ENCODE measurements at places on chromosomes 2 and 18. TPM values are rescaled to one million over a fixed set of nuclear protein-coding genes. Genes with fewer than 3 reads are reported as not detected.
A peak's percentile ranks its signal among the peaks of the same experiment; 100 is the strongest.

REEP1 gene
- total RNA-seq = 0.11 TPM

CCDC148 gene
- total RNA-seq = not detected

FKBP1B gene
- 0.33 TPM for total RNA-seq

UGT1A3 gene
- not detected for total RNA-seq

PDE1A gene
- not detected for total RNA-seq

ASAP2 gene
- 0.13 TPM for total RNA-seq

ASXL3 gene
- total RNA-seq = 0.15 TPM

CD8B gene
- 0.21 TPM for total RNA-seq

- H3K4me3 ChIP-seq = no peak overlapping the region
- no peak overlapping the region for H3K27ac ChIP-seq
- H3K4me1 ChIP-seq = no peaks in the 10 kb centered on the region
- no peaks in the 10 kb centered on the region for H3K27me3 ChIP-seq
- DNase-seq = no peak
- H3K36me3 ChIP-seq = peaks cover 6% of the 10 kb centered on the region
These were observed 42.9 kb downstream of the PRPF40A start for GRCh38 chr2:152674334-152674733.

GRCh38 chr2:224221455-224221913 lies 180.4 kb downstream of the FAM124B start:
- no peak overlapping the region for H3K27ac ChIP-seq
- H3K4me3 ChIP-seq = no peak overlapping the region
- H3K36me3 ChIP-seq = no peaks in the 10 kb centered on the region
- H3K27me3 ChIP-seq = no peaks in the 10 kb centered on the region

GRCh38 chr18:6022845-6023244 lies 127.5 kb upstream of the TMEM200C start:
- no peaks in the 10 kb centered on the region for H3K4me1 ChIP-seq
- no peaks in the 10 kb centered on the region for H3K27me3 ChIP-seq
- no peaks in the 10 kb centered on the region for H3K36me3 ChIP-seq

DNA sequence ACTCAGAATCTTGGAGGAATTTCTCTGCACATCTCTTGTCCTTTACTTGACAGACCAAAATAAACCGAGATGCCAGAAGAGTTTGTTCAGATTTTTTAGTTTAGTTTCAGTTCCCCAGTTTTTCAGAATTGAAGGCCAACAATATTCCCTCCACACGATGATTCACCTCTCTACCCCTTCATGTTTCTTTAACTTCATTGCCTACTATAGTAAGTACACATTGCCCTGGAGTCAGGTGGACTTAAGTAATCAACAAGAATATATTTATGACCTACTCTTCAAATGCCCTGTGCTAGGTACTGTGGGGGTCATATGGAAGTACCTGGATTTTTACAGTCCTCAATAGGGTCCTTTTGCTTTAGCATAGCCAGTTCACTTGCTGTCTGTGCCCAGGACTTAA lies 79.6 kb upstream of the CTLA4 start:
- no peaks in the 10 kb centered on the region for H3K4me1 ChIP-seq
- H3K27me3 ChIP-seq = peaks cover 2% of the 10 kb centered on the region
- H3K27ac ChIP-seq = no peak overlapping the region

- no peaks in the 10 kb centered on the region for H3K4me1 ChIP-seq
- H3K4me3 ChIP-seq = no peak overlapping the region
- DNase-seq = no peak
- peaks cover 8% of the 10 kb centered on the region for H3K27me3 ChIP-seq
These were observed 5.6 kb downstream of the PAX8 start for GRCh38 chr2:113273027-113273551.

- H3K4me3 ChIP-seq = no peak overlapping the region
- no peak for DNase-seq
- H3K27me3 ChIP-seq = no peaks in the 10 kb centered on the region
These were observed 627.4 kb downstream of the FBXO15 start for GRCh38 chr18:73520229-73520628.

GRCh38 chr2:222745836-222746559 lies 74.5 kb downstream of the MOGAT1 start:
- H3K36me3 ChIP-seq = no peaks in the 10 kb centered on the region
- H3K4me1 ChIP-seq = peaks cover 4% of the 10 kb centered on the region
- no peak for DNase-seq
- H3K27me3 ChIP-seq = no peaks in the 10 kb centered on the region
- H3K27ac ChIP-seq = no peak overlapping the region

- no peak overlapping the region for H3K27ac ChIP-seq
- H3K36me3 ChIP-seq = no peaks in the 10 kb centered on the region
- no peaks in the 10 kb centered on the region for H3K27me3 ChIP-seq
- no peak for DNase-seq
- H3K4me3 ChIP-seq = no peak overlapping the region
These were observed 56.0 kb upstream of the RAB6C start for GRCh38 chr2:129923265-129924091.

GRCh38 chr2:101787097-101787496 lies 89.6 kb downstream of the MAP4K4 start:
- H3K4me3 ChIP-seq = no peak overlapping the region
- no peak overlapping the region for H3K27ac ChIP-seq
- no peaks in the 10 kb centered on the region for H3K36me3 ChIP-seq
- no peaks in the 10 kb centered on the region for H3K27me3 ChIP-seq
- no peaks in the 10 kb centered on the region for H3K4me1 ChIP-seq

- peaks cover 8% of the 10 kb centered on the region for H3K27me3 ChIP-seq
- no peak overlapping the region for H3K4me3 ChIP-seq
- no peak overlapping the region for H3K27ac ChIP-seq
- no peaks in the 10 kb centered on the region for H3K4me1 ChIP-seq
These were observed 31.6 kb upstream of the TRIB2 start for GRCh38 chr2:12685145-12685544.

GRCh38 chr18:7722955-7723354 lies 155.8 kb downstream of the PTPRM start:
- no peaks in the 10 kb centered on the region for H3K4me1 ChIP-seq
- H3K27me3 ChIP-seq = no peaks in the 10 kb centered on the region
- DNase-seq = no peak
- no peak overlapping the region for H3K4me3 ChIP-seq
- H3K27ac ChIP-seq = no peak overlapping the region
- H3K36me3 ChIP-seq = no peaks in the 10 kb centered on the region

DNA sequence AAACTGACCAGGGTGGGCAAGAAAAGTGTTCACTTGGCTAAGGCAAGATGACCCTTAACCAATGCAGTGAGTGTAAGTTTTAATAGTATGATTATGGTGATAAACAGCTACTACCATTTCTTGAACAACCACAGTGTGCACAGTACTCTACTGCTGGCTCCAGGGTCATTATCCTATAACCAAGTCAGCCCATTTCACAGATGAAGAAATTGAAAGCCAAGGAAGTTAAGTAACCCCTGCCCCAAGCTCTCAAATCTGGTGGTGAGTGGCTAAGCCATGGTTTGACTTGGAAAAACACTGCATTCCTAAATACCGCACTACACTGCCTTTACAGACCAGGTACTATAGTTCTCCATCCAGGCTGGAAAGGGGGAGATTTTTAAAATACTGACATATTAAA lies 5.7 kb downstream of the ZNF385B start:
- H3K27me3 ChIP-seq = peaks cover 2% of the 10 kb centered on the region
- H3K36me3 ChIP-seq = no peaks in the 10 kb centered on the region
- no peaks in the 10 kb centered on the region for H3K4me1 ChIP-seq
- H3K27ac ChIP-seq = no peak overlapping the region
- no peak for DNase-seq

GRCh38 chr2:232325324-232326273 lies 53.0 kb upstream of the ALPP start:
- H3K4me1 ChIP-seq = peaks cover 10% of the 10 kb centered on the region
- no peak for DNase-seq
- no peaks in the 10 kb centered on the region for H3K27me3 ChIP-seq
- H3K36me3 ChIP-seq = no peaks in the 10 kb centered on the region
- no peak overlapping the region for H3K4me3 ChIP-seq

GRCh38 chr2:121228521-121228920 lies 56.5 kb downstream of the TFCP2L1 start:
- no peak for DNase-seq
- no peak overlapping the region for H3K4me3 ChIP-seq
- no peaks in the 10 kb centered on the region for H3K36me3 ChIP-seq

GRCh38 chr2:74587664-74588277 lies 33.3 kb downstream of the DOK1 start:
- no peaks in the 10 kb centered on the region for H3K27me3 ChIP-seq
- no peaks in the 10 kb centered on the region for H3K36me3 ChIP-seq
- H3K27ac ChIP-seq = no peak overlapping the region
- no peak for DNase-seq
- H3K4me1 ChIP-seq = peaks cover 29% of the 10 kb centered on the region

DNA sequence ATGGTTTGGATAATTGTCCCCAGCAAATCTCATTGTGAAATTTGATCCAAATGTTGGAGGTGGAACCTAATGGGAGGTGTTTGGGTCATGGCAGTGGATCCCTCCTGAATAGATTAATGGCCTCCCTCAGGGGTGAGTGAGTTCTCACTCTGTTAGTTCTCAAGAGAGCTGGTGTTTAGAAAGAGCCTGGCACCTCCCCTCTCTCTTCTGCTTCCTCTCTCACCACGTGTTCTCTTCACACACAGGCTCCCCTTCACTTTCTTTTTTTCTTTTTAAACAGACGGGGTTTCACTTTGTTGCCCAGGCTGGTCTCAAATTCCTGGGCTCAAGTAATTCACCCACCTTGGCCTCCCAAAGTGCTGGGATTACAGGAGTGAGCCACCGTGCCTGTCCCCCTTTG lies 111.6 kb upstream of the LTBP1 start:
- 0 out of 2 replicates have a peak, but pooled peaks cover 7% of the 10 kb centered on the region for H3K4me1 ChIP-seq
- DNase-seq = no peak
- no peaks in the 10 kb centered on the region for H3K36me3 ChIP-seq
- no peak overlapping the region for H3K27ac ChIP-seq
- no peak overlapping the region for H3K4me3 ChIP-seq
- no peaks in the 10 kb centered on the region for H3K27me3 ChIP-seq

DNA sequence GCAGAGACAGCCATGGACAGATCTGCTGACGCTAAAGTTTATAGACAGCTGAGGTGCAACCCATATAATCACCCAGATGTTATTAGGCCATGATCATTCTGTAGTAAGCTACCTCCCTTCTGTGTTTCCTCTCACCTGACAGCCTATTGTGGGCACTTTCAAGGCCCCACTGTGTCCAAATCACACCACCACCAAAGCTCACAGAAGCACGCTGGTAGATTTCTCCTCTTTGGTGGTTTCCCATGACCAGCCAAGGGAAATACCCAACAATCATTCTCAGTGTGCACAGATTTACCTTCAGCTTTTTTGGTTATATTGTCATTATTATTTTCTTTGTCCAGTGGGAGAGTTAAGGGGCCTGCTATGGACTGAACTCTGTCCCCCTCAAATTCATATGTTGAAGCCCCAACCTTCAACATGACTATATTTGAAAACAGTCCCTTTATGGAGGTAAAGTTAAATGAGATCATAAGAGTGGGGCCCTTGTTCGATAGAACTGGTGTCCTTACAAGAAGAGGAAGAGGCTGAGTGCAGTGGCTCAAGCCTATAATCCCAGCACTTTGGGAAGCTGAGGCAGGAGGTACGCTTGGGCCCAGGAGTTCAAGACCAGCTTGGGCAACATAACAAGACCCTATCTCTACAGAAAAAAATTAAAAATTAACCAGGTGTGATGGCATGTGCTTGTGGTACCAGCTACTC lies 74.0 kb upstream of the MSH6 start:
- no peak overlapping the region for H3K4me3 ChIP-seq
- DNase-seq = peak; percentile 50
- H3K27ac ChIP-seq = peak overlapping the region; percentile 10
- H3K4me1 ChIP-seq = peaks cover 14% of the 10 kb centered on the region
- H3K36me3 ChIP-seq = no peaks in the 10 kb centered on the region

DNA sequence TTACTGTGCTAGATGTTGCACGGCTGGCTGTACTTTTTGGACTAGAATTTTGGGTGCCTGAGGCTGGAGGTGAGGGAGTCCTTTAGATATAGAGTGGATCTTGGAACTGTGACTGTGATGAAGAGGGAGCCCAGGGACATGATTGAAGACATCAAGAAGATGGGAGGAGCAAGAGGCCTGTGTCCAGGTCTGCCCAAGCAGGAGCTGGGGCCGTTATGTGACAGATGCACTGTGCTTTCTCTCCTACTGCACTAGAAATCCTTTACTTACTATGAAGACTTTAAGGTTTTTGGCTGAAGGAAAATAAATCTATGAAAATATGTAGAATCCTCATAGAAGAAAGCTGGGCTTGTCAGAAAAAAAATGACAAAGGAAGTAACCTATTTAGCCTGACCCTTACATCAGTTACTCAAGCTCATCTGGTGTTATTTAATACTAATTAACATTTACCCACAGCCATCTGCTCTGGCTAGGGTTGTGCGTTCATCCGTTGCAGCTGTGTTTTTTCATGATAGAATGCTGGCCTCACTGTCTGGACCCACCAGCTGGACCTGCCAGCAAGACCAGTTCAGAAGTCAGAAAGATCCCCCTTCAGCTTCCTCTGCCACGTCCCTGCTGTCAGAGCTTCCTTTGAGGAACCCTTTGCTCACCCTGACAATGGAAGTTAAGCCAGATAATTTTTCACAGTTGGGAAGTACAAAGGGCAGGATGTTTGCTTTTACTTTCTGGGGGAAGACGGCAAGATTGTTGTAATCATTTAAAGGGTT lies 16.7 kb downstream of the TSN start:
- H3K36me3 ChIP-seq = peaks cover 2% of the 10 kb centered on the region
- H3K4me1 ChIP-seq = no peaks in the 10 kb centered on the region
- DNase-seq = no peak
- H3K27me3 ChIP-seq = no peaks in the 10 kb centered on the region
- H3K27ac ChIP-seq = no peak overlapping the region
- H3K4me3 ChIP-seq = no peak overlapping the region

DNA sequence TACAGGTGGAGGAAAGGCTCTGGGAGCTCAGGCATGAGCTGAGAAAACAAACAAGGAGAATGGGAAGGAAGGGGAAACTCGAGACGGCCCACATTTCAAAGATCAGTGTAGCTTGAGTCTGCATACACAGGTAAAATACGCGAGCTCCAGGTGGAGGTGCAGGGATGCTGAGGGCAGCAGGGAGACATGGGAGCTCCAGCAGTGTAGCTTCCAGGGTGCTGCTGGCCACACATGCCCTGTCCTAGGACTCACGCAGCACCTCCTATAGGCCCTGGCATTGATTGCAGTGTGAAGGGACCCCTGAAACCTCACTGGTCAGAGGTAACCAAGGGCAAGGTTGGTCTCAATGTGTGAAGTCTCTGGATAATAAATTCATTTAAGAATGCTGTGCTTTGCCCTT lies 362.8 kb upstream of the HS6ST1 start:
- DNase-seq = no peak
- H3K27me3 ChIP-seq = no peaks in the 10 kb centered on the region
- no peak overlapping the region for H3K4me3 ChIP-seq
- no peak overlapping the region for H3K27ac ChIP-seq
- no peaks in the 10 kb centered on the region for H3K36me3 ChIP-seq

- no peaks in the 10 kb centered on the region for H3K36me3 ChIP-seq
- no peak overlapping the region for H3K27ac ChIP-seq
- H3K4me3 ChIP-seq = no peak overlapping the region
- DNase-seq = no peak
- H3K4me1 ChIP-seq = no peaks in the 10 kb centered on the region
These were observed 15.5 kb downstream of the GEMIN6 start for GRCh38 chr2:38793511-38793910.
